Substantia nigra (tissue), 51 donors: ENCODE measurements at places on chromosomes 3 and 15.

GRCh38 chr15:31364301-31365031 is 37.8 kb downstream of the KLF13 start:
- DNase-seq, result no peak

DNA sequence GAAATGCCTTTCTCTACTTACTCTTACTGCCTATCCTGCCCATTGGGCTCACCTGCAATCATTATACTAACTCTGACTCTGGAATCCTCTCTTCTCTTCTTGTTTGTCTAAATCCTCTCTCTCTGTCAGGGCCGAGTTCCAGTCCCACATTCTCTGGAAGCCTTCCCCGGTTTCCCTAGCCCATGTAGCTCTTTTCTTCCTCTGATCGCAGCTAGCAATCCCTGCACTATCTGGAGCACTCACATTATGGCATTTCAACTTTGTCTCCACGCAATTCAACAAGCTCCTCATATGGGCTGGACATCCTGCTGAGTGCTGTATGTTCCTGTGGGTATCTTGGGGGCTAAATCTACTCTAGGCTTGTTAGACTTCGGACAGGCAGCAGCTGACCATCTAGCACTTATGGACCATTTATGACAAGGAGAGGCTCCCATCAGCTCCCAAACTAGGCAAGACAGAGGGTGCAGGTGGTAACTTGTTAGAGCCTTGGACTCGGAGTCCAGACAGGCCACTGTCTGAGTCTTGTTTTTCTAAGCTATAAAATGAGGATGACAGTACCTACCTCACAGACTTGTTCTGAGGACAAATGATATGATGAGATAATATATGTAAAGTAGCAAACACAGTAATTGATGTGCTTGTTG is 58.3 kb downstream of the EPHB3 start:
- DNase-seq, result no peak

DNA sequence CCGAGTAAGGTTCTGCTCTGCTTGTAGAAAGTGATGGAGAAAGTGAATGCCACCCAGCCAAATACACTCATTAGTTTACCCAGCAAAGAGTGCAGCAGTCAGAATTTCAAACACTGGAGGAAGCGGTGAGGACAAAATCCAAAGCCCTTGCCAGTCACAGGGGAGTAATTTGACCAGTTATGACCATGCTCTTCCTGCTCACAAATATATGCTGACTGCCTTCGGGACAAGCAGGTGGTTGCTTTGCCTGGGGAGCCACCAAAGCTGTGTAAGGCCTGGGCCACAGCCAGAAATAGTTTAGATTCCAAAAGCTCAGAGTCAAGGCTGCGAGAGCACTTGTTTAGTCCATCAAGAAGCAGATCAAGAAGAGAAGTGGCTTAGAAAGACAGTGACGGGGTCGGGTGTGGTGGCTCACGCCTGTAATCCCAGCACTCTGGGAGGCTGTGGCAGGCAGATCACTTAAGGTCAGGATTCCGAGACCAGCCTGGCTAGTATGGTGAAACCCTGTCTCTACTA is 51.0 kb upstream of the ATP13A3 start:
- no peak for DNase-seq

DNA sequence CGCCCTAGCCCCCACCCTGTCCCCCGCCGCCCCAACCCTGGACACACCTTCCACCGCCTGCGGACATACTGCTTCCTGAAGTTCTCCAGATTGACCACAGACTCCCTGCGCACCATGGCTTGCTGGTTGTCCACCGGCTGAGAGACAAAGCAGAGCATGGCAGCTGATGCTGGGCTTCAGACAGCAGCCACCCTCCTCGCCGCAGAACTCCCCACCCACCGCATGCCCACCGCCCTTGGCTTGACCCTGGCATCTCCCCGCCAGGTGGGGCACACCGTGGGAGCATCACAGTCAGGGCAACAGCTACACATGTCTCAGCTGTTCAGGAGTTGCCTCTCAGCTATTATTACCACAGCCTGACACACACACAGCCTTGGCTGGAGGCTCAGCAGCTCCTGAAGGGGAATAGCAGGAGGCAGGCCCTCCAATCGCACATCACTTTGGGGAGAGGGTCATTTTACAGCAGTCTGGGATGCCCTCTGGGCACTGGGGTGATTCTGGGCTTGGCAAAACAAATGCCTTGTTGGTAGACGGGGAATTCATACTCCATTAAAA is 78.4 kb upstream of the HERC1 start:
- DNase-seq, result no peak

DNA sequence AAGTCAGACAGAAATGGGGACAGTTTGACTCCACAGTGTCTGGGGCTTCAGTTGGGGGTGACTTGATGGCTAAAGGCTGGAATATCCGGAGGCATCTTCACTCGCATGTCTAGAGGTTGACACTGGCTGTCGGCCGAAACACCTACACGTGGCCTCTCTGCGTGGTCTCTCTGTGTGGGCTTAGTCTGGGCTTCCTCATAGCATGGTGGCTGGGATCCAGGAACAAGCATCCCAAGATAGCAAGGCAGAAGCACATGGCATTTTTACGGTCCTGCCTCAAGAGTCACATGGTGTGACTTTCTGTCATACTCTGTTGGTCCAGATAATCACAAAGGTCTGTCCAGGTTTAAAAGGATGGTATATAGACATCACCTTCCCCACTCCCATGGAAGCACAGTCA is 34.5 kb downstream of the MAGI1 start:
- no peak for DNase-seq

DNA sequence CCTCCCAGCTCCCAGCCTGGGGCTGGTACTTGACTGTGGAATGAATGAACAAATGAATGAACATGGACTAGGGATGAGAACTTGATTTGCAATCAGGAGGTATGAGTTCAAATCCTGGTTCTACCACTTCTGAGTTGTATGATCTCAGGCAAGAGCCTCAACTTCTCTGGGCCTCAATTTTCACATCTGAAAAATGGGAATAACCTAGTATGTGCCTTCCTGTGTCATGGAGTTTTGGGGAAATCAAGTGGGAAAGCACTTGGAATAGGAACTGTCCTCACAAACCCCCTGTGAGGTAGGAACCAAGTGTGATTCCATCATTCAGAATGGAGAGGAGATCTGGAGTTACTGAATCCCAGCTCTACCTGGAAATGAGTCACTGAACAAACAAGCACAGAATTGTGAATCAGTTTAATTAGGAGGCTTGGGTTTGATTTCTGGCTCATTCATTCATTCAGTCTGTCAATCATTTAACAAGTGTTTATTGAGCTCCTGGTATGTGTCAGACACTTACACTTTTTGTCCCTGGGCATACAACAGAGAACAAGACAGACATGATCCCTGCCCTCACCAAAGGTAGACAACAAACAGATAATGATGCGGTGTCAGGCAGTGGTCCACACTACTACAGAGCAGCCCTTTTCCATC is 29.7 kb downstream of the DNASE1L3 start:
- DNase-seq, result no peak

DNA sequence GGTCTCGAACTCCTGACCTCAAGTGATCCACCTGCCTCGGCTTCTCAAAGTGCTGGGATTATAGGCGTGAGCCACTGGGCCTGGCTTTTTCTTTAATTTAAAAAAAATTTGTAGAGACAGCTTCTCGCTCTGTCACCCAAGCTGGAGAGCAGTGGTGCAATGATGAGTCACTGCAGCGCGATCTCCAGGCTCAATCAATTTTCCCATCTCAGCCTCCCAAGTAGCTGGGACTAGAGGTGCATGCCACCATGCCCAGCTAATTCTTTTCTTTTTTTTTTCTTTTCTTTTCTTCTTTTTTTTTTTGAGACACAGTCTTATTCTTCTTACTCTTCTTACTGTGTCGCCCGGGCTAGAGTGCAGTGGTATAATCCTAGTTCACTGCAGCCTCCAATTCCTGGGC is 19.8 kb downstream of the TUBGCP4 start:
- DNase-seq, result no peak

GRCh38 chr3:52633786-52634185 is 51.9 kb downstream of the PBRM1 start:
- DNase-seq, result no peak

DNA sequence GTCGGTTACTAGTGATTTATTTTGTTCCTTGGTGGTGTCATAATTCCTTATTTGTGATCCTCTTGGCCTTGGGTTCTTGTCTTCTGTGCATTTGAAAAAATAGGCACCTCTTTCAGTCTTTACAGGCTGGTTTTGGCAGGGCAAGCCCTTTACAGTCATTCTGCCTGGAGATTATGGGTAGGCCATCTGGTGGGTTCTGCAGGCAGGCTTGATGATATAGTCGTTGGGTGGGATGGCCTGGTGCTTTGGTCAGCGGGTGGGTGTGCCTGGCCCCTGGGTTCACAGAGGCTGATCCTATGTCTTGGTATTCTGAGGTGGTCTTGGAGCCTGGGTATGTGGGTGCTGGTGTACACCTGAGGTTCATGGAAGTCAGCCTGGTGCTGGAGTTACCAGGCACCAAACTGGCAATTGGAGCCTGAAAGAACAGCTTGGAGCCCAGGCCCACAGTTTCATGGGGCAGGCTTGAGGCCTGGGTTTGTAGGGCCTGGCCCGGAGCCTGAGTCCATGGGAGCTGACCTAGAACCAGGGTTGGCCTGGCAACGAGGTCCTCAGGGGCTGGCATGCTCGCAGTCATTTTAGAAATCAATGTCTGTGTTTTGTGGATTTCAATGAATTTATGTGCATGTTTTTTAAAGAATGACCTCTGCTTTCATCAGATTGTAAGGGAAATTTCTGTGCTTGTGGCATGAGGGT is 63.3 kb downstream of the DOCK3 start:
- DNase-seq, result no peak

GRCh38 chr15:92682741-92683510 is 27.4 kb upstream of the FAM174B start:
- DNase-seq, result no peak

DNA sequence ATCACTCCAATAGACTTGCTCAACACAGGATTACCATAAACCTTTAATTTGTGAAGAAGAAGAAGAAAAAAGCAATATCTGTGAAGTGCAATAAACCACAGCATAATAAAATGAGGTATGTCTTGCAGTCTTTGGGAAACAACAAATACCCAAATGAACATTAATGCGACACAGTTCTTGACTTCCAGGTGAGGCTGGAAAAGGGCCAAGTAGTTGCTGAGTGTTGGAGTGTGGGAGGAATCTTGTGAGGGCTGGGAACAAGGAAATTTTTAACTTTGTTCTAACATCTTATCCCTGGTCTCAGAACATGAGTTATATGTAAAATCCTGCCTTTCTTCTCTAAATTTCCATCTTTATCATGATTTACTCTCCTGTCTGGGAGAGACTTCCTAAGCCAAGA is 206.5 kb downstream of the DTWD1 start:
- DNase-seq, result no peak

GRCh38 chr15:49984436-49984835 is 134.6 kb downstream of the ATP8B4 start:
- no peak for DNase-seq

- DNase-seq, result no peak
These were observed 7.8 kb upstream of the FAM174B start for GRCh38 chr15:92663250-92663951.

DNA sequence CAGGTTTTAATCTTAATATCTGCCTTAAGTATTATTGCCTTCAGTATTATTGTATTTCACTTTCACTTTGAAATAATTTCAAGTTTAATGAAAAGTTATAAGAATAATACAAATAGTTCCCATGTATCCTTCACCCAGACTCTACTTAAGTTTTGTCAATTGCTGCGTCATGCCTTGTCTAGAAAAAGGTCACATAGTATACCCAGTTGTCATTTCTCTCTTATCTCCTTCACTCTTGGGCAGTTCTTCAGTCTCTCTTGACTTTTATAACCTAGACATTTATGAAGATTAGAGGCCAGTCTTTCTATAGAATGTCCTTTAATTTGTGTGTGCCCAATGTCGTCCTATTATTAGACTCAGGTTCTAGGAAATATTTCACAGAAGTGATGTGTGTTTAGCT is 367.7 kb downstream of the LSAMP start:
- DNase-seq, result no peak
